ENCODE measurements at places on chromosomes 11 and 22. TPM values are rescaled to one million over a fixed set of nuclear protein-coding genes. Genes with fewer than 3 reads are reported as not detected.

Gene ART5
- polyA plus RNA-seq, result 4.1 TPM

Gene IL18
- polyA plus RNA-seq, result 9.9 TPM

Gene JAML
- polyA plus RNA-seq, result 1.5 TPM

Gene OR8D4
- polyA plus RNA-seq, result not detected

GRCh38 chr11:123069908-123070821, 8.2 kb upstream of the HSPA8 start:
- no peak for DNase-seq

DNA sequence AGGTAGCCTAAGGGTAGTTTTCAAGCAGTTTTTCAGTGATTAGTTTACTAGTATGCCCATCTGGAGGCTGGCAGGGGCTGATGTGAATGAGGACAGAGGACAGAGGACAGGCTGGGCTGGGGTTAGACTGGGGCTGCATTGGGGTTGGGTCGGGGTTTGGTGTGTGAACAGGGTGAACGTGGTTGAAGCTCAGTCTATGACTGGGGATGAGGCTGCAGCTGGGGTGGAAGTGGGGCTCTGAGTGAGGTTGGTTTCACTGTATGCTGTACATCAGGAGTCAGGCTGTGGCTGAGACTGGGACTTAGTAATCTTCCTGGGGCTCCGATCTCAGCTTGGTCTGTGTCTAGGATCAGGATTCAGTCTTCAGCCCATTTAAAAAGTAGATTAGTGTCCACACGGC, 451 bp downstream of the OR51E1 start:
- no peak for DNase-seq

GRCh38 chr11:122690384-122690783, 34.9 kb downstream of the UBASH3B start:
- no peak for DNase-seq

DNA sequence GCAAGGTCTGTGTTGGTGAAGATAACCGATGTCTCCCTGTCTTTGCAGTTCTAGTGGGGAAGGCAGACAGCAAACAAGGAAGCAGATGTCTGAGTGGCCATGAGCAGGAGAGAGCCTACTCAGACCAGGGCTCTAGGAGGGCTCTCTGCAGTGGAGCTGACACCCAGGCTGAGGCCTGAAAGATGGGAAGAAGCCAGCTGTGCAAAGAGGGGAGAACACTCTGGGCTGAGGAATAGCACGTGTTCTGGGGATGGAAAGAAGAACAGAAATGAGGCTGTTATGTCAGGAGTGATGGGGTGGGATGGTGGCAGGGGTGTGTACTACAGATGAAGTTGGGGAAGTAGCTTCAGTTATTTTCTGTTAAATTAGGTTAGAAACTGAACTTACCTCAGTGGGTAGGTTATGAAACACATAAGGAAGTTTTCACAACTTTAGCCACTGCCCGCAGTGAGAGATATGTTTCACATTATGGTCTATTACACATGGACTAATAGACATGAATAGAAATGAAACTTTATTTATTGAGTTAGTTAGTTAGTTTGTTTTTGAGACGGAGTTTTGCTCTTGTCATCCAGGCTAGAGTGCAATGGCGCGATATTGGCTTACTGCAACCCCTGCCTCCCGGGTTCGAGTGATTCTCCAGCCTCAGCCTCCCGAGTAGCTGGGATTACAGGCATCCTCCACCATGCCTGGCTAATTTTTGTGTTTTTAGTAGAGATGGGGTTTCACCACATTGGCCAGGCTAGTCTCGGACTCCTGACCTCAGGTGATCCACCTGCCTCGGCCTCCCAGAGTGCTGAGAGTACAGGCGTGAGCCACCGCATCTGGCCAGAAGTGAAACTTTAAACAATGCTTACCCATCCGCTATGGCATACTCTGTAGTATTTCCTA, 7.8 kb downstream of the DCPS start:
- DNase-seq, result no peak

- no peak for DNase-seq
Observed at GRCh38 chr11:124109377-124109776, 5.9 kb upstream of the VWA5A start.

- no peak for DNase-seq
Observed at GRCh38 chr11:65562788-65563187, 4.6 kb upstream of the LTBP3 start.

Measured in left kidney (tissue), 8 donors.